Mammary epithelial cell (primary cell): ENCODE measurements at places on chromosomes 11 and 22. TPM values are rescaled to one million over a fixed set of nuclear protein-coding genes. Genes with fewer than 3 reads are reported as not detected.

The TMEM126A gene
- 28.1 and 37.2 TPM in 2 replicates for total RNA-seq

The MS4A4A gene
- not detected for total RNA-seq

The CRYBB2 gene
- total RNA-seq = not detected

The MPZL3 gene
- total RNA-seq = 25.7 TPM

The LMO2 gene
- 0.50 TPM for total RNA-seq

The ARFIP2 gene
- 70.5 TPM for total RNA-seq

The PNPLA5 gene
- 0.17 TPM for total RNA-seq

The FGF4 gene
- not detected in 2 replicates for total RNA-seq

The MUC6 gene
- under 0.01 TPM for total RNA-seq

The JAM3 gene
- total RNA-seq = 13.6 and 19.8 TPM in 2 replicates

The ISX gene
- not detected for total RNA-seq

The BTG4 gene
- total RNA-seq = not detected in 2 replicates

The C11orf86 gene
- not detected for total RNA-seq

The KBTBD3 gene
- 3.3 TPM for total RNA-seq

The TUBA8 gene
- 0.19 and 0.40 TPM in 2 replicates for total RNA-seq

The IL10RA gene
- not detected in 2 replicates for total RNA-seq

The PATE2 gene
- not detected for total RNA-seq

The OR52E8 gene
- total RNA-seq = not detected

The MAPK8IP2 gene
- total RNA-seq = 2.5 TPM

The OR10A4 gene
- not detected in 2 replicates for total RNA-seq

The KCNQ1 gene
- total RNA-seq = 0.83 TPM

The TPBGL gene
- 0.21 TPM in 1 of 2 replicates, not detected in the other for total RNA-seq

The CDC42EP2 gene
- 6.8 TPM for total RNA-seq

The IGLL1 gene
- not detected in 2 replicates for total RNA-seq

The OR51D1 gene
- not detected in 2 replicates for total RNA-seq

The LRRC74B gene
- not detected in 2 replicates for total RNA-seq

The OTOG gene
- not detected for total RNA-seq

The TRIM49 gene
- total RNA-seq = not detected in 2 replicates

The KCNK4 gene
- total RNA-seq = not detected
